ENCODE measurements at places on chromosomes 5 and 9.

- no peak for DNase-seq
Measured at GRCh38 chr5:34719029-34719428, 62.9 kb downstream of the RAI14 start.

DNA sequence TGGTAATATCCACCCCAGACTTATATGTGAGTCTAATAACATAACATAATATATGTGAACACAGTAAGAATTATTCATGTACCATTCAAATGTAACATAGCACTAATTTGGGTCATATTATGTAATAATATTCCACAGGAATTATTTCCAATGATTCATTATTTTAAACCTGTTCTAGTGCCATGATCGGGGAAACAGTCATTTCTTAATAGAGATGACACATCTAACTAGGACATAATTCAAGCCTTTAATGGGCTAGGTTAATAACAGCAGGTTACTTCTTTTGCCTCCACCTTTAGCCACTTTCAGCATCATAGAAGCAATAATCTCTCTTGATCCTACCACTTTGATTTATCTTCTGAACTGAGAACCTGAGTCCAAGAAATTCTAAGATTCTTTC is 12.3 kb downstream of the SPINK9 start:
- DNase-seq: no peak

DNA sequence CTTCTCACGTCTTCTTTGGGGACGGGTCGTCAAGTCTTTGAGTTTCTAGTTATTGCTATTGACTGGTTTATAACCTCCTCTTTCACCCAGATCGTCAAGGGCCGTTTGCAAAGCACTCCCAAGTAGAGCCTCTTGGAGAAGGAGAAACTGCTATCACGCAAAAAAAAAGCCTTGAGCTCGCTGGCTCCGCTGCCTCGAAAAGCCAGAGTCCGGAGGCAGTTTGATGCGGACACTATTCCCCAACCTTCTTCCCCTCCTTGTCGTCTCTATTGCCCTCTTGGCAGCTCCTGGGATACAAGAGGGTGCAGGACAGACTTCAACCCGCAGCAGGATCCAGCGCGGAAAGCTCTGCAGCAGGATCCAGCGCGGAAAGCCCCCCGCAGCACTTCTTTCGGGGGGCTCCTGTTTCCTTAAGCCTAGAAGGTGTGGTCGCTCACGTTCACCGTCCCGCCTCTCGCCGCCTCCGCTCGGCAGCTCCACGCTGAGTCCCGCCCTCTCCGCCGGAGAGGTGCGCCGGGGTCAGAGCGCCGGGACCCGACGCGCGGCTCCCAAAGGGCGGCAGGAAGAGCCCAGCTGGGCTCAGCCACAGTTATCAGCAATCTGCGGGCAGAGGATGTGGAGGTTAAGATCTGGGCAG is at the start of gene PCDHAC1:
Gene PCDHAC1, plus strand, starts transcription at position 494 of the 637 bp plus-strand sequence. CDS start 594 bp downstream, outside the sequence.
- DNase-seq: no peak

DNA sequence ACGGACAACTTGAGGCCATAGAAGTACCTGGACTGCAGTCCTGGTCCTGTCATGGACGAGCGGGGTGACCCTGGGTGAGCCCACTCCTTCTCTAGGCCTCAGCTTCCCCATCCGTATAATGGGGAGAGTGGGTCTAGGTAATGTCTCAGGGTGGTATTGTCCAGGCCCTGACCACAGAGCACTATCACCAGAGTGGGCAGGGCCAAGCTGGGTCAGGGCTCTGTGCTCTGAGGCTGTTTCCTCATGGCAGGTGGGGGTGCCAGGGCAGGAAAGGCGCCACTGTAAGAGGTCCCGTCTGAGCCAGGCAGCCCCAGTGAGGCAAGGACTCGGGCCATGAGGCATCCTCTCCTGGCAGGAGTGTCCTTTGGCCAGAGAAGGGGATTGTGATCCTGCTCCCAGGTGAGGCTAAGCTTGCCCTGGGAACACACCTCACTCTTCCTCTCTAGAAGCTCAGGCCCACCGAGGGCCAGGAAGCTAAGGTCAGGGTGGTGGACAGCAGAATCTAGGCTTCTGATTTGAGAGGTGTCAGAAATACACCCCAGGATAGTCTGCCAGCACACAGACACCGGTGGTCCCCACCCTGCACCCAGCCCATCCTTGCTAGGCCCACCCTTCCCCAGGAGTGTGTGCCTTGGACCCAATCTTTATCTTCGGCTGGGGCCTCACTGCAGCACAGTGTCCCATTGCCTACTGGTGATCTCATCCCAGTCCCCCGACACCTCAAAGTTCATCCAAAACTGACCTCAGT is 1.5 kb upstream of the MYOZ3 start:
- no peak for DNase-seq

- no peak for DNase-seq
Measured at GRCh38 chr9:112112519-112112918, 62.6 kb downstream of the SUSD1 start.

DNA sequence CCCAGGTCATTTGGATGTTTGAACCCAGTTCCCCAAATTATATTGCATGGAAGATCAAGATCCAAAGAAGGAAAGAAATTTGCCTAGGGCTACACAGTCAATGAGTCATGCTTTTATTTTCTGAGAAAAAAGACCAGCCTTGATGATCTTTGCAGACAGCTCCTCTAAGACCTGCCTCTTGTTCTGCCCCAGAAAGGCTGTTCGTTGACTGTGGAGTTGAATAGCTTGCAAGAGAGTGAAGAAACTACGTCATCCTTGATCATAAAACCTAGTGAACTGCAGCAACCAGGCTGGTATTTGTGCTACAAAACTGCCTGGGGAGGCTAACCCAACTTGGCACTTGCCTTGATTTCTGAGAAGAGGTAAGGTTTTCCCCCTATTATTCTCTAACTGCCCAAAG is 263.9 kb downstream of the PAPPA start:
- no peak for DNase-seq

DNA sequence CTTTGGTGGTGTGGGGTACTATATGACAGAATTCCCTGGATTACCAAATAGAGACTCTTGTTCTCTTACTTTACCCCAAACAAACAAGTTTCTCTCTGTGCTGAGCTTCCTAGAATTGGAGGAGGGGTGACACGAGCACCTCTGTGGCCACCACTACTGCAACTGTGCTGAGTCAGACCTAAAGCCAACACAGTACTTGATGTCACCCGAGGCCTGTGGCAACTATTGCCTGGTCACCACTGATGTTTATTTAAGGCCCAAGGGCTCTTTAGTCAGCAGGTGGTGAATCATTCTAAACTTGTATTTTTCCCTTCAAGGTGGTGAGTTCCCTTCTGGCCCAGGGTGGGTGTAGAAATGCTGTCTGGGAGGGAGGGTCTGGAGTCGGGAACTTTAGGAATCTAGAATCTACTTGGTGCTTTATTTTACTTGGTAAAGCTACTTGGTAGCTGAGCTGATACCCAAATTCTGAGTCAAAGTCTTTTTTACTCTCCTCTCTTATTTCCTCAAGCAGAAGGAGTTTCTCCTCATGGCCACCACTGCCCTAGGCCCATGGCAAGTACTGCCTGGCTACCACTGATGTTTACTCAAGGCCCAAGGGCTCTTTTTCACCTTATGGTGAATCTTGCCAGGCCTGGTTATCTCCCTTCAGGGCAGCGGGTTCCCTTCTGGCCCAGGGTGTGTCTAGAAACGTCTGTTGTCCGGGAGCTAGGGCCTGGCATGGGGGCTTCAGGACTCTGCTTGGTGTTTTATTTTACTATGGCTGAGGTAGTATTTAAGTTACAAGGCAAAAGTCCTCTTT is 9.8 kb downstream of the LURAP1L start:
- DNase-seq: no peak

DNA sequence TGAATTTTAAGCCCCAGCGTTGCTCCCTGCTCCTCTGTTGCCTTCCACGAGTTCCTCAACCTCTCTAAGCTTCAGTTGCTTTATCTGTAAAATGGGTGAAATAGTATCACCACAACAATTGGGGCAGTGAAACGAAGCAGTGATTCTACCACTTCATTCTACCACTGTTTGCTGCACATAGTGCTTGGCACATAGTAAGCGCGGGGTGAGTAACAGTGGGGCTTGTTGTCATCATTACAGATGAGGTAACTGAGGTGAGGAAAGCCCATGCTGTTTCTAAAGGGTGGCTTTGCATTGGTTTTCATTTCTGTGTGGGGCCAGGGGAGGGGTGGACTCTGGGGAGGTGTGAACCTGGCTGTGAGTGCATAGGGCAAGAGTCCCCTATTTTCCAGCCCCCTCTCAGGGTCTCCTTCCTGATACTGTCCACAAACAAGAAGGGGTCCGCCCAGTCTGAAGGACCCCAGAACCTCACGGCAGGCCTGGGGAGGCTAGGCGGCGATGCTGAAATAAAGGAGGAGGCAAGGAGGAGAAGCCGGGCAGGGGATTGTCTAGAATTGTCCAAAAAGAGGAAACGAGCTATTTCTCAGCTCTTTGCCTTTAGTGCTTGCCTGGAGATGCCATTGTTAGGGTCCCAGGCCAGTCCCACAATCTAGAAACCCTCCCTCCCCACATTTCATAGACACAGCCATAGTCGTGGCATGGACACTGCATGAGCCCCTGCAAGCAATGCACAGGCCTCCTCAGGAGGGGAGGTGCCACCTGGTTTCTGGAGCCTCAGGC is 65.6 kb downstream of the IL6ST start:
- no peak for DNase-seq

GRCh38 chr5:6418679-6419276 is 29.9 kb upstream of the UBE2QL1 start:
- no peak for DNase-seq

GRCh38 chr5:140399979-140400729 is 1.5 kb upstream of the ANKHD1 start:
- DNase-seq: peak; percentile 23

- peak; percentile 97 for DNase-seq
Measured at GRCh38 chr5:138331449-138332368, at the start of gene CDC25C. Gene CDC25C (minus strand): TSS chr5:138331804. CDS start chr5:138331180, 624 bp downstream.

DNA sequence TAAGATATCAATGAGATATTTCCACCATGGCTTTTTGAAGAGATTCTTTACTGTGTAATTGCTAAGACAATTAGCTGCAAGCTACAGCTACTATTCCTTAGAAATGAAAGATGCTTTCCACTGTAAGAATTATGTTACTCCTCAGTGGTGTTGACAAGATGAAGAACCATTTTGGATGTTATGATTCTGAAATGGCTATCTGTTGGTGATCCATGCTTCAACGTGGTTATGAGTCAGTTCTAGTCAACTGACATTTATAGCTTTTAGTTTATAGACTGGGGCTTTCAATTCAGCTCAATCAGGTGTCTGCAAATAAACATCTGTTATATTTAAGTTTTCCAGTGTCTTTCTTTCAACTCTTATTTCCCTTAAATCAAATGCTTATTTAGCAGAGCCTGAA is 93.7 kb downstream of the SGCD start:
- DNase-seq: no peak

DNA sequence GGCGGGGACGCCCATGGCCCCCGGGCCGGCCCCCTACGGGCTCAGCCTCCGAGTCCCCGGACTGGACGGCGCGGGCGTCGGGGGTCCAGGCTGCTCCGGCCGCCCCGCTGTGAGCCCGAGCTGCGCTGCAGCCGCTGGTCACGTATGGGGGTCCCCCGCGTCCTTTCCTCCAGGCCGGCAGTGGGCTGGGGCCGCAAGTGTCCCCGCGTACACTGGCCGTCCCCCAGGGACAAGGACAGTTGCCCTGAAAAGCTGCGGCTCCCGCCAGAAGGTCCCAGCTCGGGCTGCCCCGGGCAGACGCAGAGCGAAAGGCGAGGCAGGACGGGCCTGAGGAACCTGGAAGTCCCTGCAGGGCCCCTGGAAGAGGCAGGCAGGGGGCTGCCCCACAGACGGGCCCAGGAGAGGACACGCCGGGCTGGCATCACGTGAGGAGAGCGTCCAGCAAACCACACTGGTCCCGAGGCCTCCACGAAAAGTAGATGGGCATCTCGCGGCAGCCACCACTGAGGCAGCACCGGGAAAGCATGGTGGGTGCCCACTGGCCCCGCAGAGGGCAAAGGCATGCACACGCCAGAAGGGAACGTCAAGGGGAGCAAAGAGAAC is 3.3 kb upstream of the NKD2 start:
- peak; percentile 15 for DNase-seq

DNA sequence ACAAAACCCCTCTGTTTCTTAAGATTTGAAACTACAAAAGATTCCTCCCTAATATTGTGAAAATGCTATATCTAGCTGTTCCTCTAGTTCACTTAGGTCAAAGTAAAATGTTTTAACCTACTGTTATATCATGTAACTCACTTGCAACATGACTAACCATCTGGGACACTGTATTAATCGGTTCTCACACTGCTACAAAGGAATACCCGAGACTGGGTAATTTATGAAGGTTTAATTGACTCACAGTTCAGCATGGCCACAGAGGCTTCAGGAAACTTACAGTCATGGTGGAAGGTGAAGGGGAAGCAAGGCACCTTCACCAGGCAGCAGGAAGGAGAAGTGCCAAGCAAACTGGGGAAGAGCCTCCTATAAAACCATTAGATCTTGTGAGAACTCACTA is 34.7 kb downstream of the DIMT1 start:
- no peak for DNase-seq

DNA sequence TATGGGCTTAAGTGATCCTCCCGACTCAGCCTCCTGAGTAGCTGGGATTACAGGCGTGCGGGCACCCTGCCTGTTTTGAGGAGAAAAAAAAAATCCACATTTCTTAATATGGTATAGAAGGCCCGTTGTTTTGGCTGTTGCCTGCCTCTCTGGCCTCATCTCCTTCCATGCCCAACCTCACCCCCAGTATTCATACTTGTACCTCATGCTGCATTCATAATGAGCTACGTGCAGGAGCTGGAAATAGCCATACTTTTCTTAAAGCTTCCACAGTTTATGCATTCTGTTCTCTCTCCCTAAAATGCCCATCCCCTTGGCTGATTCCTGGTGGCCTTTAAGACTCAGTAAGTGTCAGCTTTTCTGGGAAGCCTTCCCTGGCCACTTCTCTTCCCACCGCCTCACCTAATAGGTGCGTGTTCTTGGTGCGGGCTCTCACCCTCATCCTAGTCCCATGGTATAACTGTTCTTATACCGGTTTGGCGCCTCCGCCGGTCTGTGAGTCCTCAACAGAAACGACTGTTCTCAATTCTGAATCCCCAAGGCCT is 2.1 kb upstream of the TPM2 start:
- no peak for DNase-seq

- DNase-seq: no peak
Measured at GRCh38 chr9:130823435-130823834, 11.6 kb upstream of the ABL1 start.

- DNase-seq: no peak
Measured at GRCh38 chr5:125232779-125233230, 486.4 kb upstream of the ZNF608 start.

GRCh38 chr9:135835131-135835530 is 72.2 kb downstream of the CAMSAP1 start:
- no peak for DNase-seq

DNA sequence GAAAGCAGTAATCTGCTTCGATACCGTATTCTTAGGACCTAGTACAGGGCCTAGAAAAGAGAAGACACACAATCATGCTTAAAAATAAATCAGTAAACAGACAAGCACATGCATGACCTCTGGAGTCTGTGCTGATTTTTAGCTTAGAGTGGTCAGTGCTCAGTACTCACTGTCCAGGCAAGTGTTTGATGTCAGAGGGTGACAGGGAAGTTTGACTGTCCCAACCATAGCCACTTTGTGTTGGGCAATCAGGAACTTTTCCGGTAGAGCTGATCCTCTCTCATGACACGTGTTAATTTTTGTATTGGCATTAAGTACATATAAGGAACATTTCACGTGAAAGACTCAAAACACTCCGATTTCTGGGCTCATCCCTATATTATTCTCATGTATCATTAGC is 464.7 kb upstream of the KLF4 start:
- no peak for DNase-seq

All from activated T-cell treated with anti-CD3 and anti-CD28 coated beads, Interleukin-2, amount 50 U/mL, for 48 hours (primary cell).